ENCODE measurements at places on chromosomes 11 and 22. TPM values are rescaled to one million over a fixed set of nuclear protein-coding genes. Genes with fewer than 3 reads are reported as not detected.

DNA sequence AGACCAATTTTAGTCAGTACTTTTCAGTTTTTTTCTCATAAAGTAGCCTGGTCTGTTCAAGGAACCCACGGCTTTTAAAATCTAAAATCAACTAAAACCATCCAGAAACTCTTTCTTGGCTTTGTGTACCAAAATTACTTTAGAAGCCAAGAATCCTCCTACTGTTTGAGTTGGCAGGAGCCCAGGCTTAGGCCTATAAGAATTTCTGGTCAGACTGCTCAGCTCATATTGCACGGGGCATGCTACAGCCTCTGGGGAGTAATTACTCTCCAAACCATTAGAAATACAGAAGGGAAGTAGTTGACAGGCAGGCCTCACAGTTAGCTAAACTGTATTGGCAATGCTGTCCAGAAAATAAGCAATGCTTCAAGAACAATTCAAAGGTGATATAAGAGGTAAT is 1862.9 kb upstream of the RAG2 start:
- no peaks in the 10 kb centered on the region for H3K36me3 ChIP-seq
- no peaks in the 10 kb centered on the region for H3K27me3 ChIP-seq
- no peak overlapping the region for H3K4me3 ChIP-seq
- DNase-seq = peak; percentile 41
- H3K27ac ChIP-seq = no peak overlapping the region

GRCh38 chr11:120136356-120136755 is 1.6 kb downstream of the TRIM29 start:
- H3K36me3 ChIP-seq = no peaks in the 10 kb centered on the region
- no peak overlapping the region for H3K27ac ChIP-seq
- H3K27me3 ChIP-seq = peaks cover 47% of the 10 kb centered on the region
- DNase-seq = no peak

- H3K36me3 ChIP-seq = no peaks in the 10 kb centered on the region
- no peak for DNase-seq
- no peak overlapping the region for H3K27ac ChIP-seq
- H3K27me3 ChIP-seq = no peaks in the 10 kb centered on the region
Observed at GRCh38 chr11:117979481-117980211, 6.5 kb upstream of the IL10RA start.

DNA sequence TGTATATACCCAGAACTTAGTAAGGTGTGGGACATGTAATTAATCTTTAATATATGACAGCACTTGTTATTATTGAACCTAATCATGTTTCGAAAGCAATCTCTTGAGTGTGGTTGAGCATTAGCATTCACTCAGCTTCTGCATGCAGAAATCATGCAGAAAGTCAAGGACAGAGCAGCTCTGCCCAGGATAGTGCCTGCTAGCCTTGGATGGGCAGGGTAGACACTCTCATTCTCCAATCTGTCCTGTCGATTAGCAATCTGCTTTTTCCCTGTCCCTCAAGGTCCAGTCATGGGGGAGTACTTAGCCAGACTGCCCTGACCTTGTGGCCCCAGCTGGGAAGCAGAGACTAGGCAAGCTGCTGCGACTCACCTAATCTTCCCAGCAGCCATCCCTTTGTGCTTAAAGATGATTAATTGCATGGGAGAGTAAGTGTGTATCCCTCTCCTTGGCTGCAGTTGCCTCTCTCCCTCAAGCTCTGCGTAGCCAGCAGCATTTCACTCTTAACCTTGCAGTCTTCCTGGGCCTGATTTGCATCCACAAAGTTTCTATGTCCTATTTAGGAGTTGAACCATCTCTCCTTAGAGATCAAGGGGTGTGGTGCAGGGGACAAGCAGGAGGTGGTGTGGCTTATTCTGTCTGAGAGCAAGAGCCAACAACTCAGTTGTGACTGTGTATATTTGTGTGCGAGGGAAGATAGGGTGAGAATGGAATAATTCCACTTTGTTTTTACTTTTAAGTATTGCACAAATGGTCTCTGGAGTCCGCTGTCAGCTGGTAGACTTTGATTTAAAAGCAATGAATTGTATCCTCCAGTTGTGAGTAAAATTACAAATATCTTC is 101.4 kb downstream of the FDX1 start:
- H3K27ac ChIP-seq = no peak overlapping the region
- H3K4me3 ChIP-seq = no peak overlapping the region
- DNase-seq = peak; percentile 45
- no peaks in the 10 kb centered on the region for H3K27me3 ChIP-seq
- H3K4me1 ChIP-seq = peaks cover 5% of the 10 kb centered on the region

- H3K36me3 ChIP-seq = peaks cover 2% of the 10 kb centered on the region
- H3K27ac ChIP-seq = peak overlapping the region; percentile 50
- H3K27me3 ChIP-seq = no peaks in the 10 kb centered on the region
- H3K4me3 ChIP-seq = no peak overlapping the region
- H3K4me1 ChIP-seq = peaks cover 16% of the 10 kb centered on the region
- no peak for DNase-seq
Observed at GRCh38 chr22:47111626-47112581, 349.5 kb downstream of the TBC1D22A start.

Gene TIMP3
- 98.8 TPM for total RNA-seq

Gene SHANK3
- 0.18 TPM for total RNA-seq

Gene MAPK8IP2
- total RNA-seq = under 0.01 TPM

Measured in IMR-90 (cell line).